ENCODE measurements at places on chromosomes 6 and 20. TPM values are rescaled to one million over a fixed set of nuclear protein-coding genes. Genes with fewer than 3 reads are reported as not detected.

GRCh38 chr20:58392286-58392685 is 3.3 kb downstream of the VAPB start:
- no peak overlapping the region for H3K4me3 ChIP-seq
- peaks cover 2% of the 10 kb centered on the region for H3K36me3 ChIP-seq
- H3K27ac ChIP-seq, result no peak overlapping the region
- no peak for DNase-seq
- H3K4me1 ChIP-seq, result no peaks in the 10 kb centered on the region

GRCh38 chr6:43737272-43738081 is 32.5 kb upstream of the VEGFA start:
- no peak overlapping the region for H3K4me3 ChIP-seq
- no peak overlapping the region for H3K27ac ChIP-seq
- H3K27me3 ChIP-seq, result peaks cover 7% of the 10 kb centered on the region
- no peaks in the 10 kb centered on the region for H3K36me3 ChIP-seq

DNA sequence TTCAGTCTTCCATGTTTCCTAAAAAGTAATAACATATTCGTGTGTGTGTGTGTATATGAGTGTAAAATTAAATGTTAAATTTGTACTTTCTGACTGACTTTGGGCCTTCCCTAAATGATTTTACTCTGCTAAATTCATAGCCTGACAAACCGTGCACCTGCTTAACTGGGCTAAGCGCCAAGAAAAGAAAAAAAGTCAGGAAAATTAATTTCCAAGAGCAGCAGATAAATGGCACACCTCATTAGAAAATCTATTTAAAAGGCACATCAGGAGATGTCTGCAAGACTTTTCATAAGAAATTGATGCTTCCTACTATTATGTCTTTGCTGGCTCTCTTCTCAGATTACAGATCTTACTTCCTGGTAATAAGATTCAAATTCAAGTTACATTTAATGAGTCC is 72.4 kb downstream of the TRDN start:
- H3K4me1 ChIP-seq, result no peaks in the 10 kb centered on the region
- no peaks in the 10 kb centered on the region for H3K36me3 ChIP-seq
- no peak for DNase-seq
- no peak overlapping the region for H3K27ac ChIP-seq

GRCh38 chr6:95169775-95170174 is 407.6 kb upstream of the MANEA start:
- H3K4me3 ChIP-seq, result no peak overlapping the region
- H3K27ac ChIP-seq, result no peak overlapping the region
- H3K4me1 ChIP-seq, result no peaks in the 10 kb centered on the region
- DNase-seq, result peak; percentile 23
- H3K27me3 ChIP-seq, result no peaks in the 10 kb centered on the region
- no peaks in the 10 kb centered on the region for H3K36me3 ChIP-seq

- no peak overlapping the region for H3K4me3 ChIP-seq
- H3K27me3 ChIP-seq, result no peaks in the 10 kb centered on the region
- H3K36me3 ChIP-seq, result peaks cover 20% of the 10 kb centered on the region
- no peak overlapping the region for H3K27ac ChIP-seq
- H3K4me1 ChIP-seq, result no peaks in the 10 kb centered on the region
Measured at GRCh38 chr6:3721810-3722621, 29.5 kb downstream of the PXDC1 start.

TCP11 gene
- 0.51 TPM for total RNA-seq

SPDEF gene
- total RNA-seq, result under 0.01 TPM

SYNE1 gene
- total RNA-seq, result 125 TPM

DNA sequence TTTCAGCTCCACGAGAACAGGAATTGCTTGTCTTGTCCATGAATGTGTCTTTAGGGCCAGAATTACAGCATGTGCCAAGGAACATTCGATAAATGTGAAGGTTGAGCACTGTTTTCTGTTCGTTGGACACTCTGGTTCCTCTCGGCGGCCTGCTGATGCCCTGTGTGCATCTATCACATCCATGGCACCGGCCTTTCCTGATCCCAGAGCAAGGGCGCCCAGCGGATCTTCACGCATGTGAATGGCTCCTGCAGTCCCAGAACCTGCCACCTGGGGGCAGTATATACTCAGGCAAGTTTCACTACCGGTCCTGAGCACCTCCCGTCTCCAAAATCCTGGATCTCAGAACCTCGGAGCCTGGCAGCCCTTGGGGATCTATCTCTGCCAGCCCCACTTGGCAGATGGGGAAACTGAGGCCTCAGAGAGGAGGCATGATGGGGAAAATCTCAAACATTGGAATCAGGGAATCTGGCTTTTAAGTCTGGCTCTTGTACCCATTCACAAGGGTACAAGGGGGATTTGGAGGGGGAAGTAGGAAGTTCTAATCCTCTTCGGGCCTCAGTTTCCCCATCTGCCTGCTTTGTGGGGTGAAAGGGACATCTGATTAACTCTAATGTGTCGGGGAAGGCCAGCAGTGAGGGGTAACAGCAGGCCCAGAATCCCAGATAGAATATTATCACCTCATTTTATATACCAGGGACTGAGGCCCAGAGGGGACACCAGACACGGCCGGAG is 4.3 kb upstream of the CEBPB start:
- DNase-seq, result peak; percentile 60
- H3K27ac ChIP-seq, result no peak overlapping the region
- no peaks in the 10 kb centered on the region for H3K27me3 ChIP-seq

HSPA12B gene
- total RNA-seq, result 0.17 TPM

EMILIN3 gene
- total RNA-seq, result 0.17 TPM

ABHD16B gene
- total RNA-seq, result not detected

DNA sequence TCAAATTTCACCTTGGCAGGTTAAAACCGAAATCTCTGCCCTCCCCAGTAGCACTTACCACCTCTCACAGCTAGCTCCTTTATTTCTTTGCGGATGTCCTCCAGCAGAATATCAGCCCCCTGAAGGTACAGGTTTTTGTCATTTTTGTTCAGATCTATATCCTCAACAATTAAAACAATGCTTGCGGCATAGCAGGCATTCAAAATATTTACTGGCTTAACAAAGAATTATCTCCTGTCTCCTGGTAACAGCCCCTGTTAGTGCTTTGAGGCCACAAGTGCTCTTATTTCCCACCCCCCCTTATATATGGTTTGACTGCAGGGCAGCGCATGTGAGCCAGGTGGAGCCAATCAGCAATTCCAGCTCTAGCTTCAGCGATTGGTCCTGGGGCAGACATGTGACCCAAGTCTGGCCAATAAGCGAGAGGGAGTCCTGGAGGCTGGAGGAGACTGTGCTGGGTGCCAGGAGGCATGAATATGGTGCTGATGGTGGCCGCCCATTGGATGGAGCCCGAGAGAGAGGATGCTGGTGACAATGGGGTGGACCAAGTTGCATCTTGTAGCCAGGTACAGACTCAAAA is 21.0 kb downstream of the SULF2 start:
- H3K27ac ChIP-seq, result no peak overlapping the region
- no peaks in the 10 kb centered on the region for H3K4me1 ChIP-seq
- no peak overlapping the region for H3K4me3 ChIP-seq
- no peaks in the 10 kb centered on the region for H3K36me3 ChIP-seq
- peaks cover 3% of the 10 kb centered on the region for H3K27me3 ChIP-seq
- DNase-seq, result no peak

DNA sequence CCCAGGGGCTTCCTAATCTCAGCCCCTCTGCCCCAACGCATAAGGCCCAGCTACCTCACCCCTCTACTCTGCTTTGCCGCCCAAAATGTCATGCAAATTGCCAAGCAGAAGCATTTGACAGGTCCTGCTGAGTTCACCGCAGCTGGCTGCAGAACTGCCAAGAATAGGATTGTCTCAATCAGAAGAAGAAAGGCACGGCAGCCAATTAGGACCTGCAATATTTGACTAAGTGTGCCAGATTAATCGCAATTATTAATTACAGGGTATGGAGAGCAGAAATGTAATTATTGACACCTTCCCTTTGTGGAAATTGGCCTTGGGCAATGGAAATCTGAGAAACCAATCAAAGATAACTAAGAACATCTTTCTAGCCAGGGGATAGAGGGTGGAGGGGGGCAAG is 318.6 kb downstream of the LRFN2 start:
- H3K4me3 ChIP-seq, result no peak overlapping the region
- no peaks in the 10 kb centered on the region for H3K27me3 ChIP-seq
- no peak overlapping the region for H3K27ac ChIP-seq
- H3K4me1 ChIP-seq, result no peaks in the 10 kb centered on the region

FRMD1 gene
- not detected for total RNA-seq

GRCh38 chr6:137016356-137016755 is 28.4 kb downstream of the IL20RA start:
- peak; percentile 97 for DNase-seq
- H3K27ac ChIP-seq, result no peak overlapping the region
- H3K36me3 ChIP-seq, result no peaks in the 10 kb centered on the region
- H3K4me3 ChIP-seq, result no peak overlapping the region
- no peaks in the 10 kb centered on the region for H3K4me1 ChIP-seq

TXLNB gene
- total RNA-seq, result 1.5 TPM

GRCh38 chr6:156916130-156916801 is 139.1 kb downstream of the ARID1B start:
- no peak overlapping the region for H3K4me3 ChIP-seq
- H3K4me1 ChIP-seq, result no peaks in the 10 kb centered on the region
- no peak for DNase-seq

DNA sequence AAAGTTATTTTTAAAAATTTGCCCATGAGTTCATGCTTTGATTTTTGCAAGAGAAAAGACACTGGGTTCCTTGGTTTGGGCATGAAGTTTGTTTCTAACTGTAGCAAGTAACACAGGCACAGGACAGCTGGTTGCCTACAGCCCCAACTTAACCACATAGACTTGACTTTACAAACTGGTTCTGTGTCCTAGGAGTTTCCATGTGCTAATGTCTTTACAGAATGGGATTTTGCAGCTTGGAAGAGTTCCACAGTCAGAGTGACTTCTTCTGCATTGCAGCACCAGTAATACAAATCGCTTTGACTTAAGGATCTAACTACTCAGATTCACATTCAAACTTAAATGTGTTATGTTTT is 44.3 kb downstream of the OR2B2 start:
- H3K36me3 ChIP-seq, result no peaks in the 10 kb centered on the region
- DNase-seq, result peak; percentile 6
- H3K27ac ChIP-seq, result peak overlapping the region; percentile 94
- peak overlapping the region; percentile 90 for H3K4me3 ChIP-seq

- H3K4me3 ChIP-seq, result no peak overlapping the region
- peak; percentile 78 for DNase-seq
- no peaks in the 10 kb centered on the region for H3K36me3 ChIP-seq
- H3K27ac ChIP-seq, result no peak overlapping the region
Measured at GRCh38 chr20:11766961-11767360, 150.7 kb upstream of the BTBD3 start.

DNA sequence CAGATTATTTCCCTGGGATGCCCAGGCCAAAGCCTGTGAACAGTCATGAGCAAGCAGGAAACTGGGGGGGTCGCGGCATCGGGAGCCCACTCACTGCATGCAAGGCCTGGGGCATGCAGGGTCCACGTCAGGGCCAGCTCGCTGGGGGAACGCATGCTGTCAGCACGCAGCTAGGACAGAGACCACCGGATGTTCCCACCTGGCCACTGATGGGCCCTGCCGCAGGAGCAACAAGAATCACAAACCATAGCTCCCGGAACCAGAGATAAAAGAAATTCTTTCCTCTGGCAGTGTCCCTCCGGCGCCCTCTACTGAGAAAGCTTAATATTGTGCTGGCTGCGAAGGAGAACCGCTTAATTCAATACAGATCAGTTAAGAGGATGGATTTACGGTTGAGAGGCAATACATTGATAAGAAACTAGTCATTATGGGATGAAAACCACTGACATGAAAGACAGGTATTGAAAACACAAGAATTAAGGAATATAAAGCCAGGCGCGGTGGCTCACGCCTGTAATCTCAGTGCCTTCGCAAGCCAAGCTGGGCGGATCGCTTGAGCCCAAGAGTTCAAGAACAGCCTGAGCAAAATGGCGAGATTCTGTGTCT is 32.6 kb downstream of the C6orf15 start:
- peaks cover 7% of the 10 kb centered on the region for H3K4me1 ChIP-seq
- H3K27ac ChIP-seq, result no peak overlapping the region
- peak; percentile 50 for DNase-seq
- H3K36me3 ChIP-seq, result no peaks in the 10 kb centered on the region
- no peak overlapping the region for H3K4me3 ChIP-seq
- H3K27me3 ChIP-seq, result no peaks in the 10 kb centered on the region

DNA sequence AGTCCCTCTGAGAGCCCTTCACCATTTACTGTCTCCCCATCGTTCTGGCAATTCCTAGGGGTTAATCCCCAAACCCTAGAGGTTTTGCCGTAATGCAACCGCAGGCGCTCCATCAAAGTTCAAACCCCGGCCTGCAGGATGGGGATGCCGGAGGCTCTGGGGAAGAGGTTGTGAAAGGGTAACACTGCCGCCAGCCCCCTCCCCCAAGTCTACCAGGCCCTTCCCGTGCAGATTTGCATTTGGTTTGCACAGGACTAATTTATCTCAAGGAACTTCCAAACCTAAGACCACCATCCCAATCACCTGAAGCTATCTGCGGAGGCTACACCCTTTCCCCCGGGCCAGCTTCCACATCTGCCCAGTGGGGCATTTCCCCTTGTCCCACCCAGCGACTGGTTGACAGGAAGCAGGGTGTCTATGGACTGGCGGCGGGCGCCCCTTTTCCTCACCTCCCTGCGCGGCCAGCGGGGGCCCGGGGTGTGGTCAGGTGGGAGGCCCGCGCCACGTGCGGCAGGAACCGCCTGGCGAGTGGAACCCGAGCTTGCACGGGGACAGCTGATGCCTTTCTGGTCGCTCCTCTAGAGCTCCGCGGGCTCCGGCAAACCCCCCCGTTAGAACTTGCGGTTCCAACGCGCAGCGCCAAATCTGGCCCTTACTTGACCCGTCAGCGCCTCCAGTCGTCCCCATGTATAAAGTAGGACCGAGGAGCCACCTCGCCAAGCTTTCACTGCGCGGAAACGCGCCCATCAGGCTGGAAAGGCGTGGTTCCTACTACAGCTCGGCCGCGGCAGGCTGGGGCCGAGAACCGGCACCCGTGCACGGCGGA is 9.4 kb upstream of the SLC4A11 start:
- peaks cover 4% of the 10 kb centered on the region for H3K36me3 ChIP-seq
- H3K27me3 ChIP-seq, result peaks cover 5% of the 10 kb centered on the region
- DNase-seq, result peak; percentile 34
- H3K27ac ChIP-seq, result no peak overlapping the region

C6orf52 gene
- 0.26 TPM for total RNA-seq

RBBP8NL gene
- total RNA-seq, result not detected

DNA sequence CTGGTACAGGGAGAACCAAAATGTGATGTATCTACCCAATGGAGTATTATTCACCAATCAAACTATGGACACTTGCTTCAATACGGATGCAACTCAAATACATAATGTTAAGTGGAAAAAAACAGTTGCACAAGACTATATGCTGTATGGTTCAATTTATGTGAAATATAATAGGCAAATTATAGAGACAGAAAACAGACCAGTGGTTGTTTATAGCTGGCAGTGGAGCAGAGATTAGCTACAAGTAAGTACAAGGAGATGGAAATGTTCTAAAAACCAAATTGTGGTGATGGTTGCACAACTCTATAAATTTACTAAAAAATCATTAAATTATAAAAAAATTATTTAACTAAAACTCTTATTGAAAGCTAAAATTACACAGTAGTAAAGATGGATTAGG is 113.2 kb downstream of the PRDM1 start:
- H3K36me3 ChIP-seq, result no peaks in the 10 kb centered on the region
- no peak overlapping the region for H3K27ac ChIP-seq
- H3K4me3 ChIP-seq, result no peak overlapping the region
- no peak for DNase-seq

- H3K4me3 ChIP-seq, result peak overlapping the region; percentile 1
- no peak for DNase-seq
- H3K4me1 ChIP-seq, result peaks cover 17% of the 10 kb centered on the region
- H3K27ac ChIP-seq, result peak overlapping the region; percentile 88
- H3K27me3 ChIP-seq, result no peaks in the 10 kb centered on the region
Measured at GRCh38 chr6:42141603-42142117, 760 bp downstream of the C6orf132 start.

GRCh38 chr20:18853946-18854646 is 40.5 kb downstream of the SCP2D1 start:
- H3K36me3 ChIP-seq, result no peaks in the 10 kb centered on the region
- no peak overlapping the region for H3K27ac ChIP-seq
- H3K27me3 ChIP-seq, result no peaks in the 10 kb centered on the region
- no peaks in the 10 kb centered on the region for H3K4me1 ChIP-seq

SLC25A27 gene
- total RNA-seq, result 12.6 TPM

OR2H2 gene
- not detected for total RNA-seq
